Left ventricle myocardium superior (tissue), 1 donor: ENCODE measurements at places on chromosomes 7 and 10. TPM values are rescaled to one million over a fixed set of nuclear protein-coding genes. Genes with fewer than 3 reads are reported as not detected.
A peak's percentile ranks its signal among the peaks of the same experiment; 100 is the strongest.

SEMA4G gene
- 1.6 TPM for total RNA-seq

GRCh38 chr10:69153227-69153626 lies 26.8 kb upstream of the SUPV3L1 start:
- no peak for DNase-seq

SCART1 gene
- total RNA-seq, result 0.45 TPM

GRCh38 chr7:1897861-1898627 lies 228.0 kb downstream of the ELFN1 start:
- peak; percentile 26 for DNase-seq

DNA sequence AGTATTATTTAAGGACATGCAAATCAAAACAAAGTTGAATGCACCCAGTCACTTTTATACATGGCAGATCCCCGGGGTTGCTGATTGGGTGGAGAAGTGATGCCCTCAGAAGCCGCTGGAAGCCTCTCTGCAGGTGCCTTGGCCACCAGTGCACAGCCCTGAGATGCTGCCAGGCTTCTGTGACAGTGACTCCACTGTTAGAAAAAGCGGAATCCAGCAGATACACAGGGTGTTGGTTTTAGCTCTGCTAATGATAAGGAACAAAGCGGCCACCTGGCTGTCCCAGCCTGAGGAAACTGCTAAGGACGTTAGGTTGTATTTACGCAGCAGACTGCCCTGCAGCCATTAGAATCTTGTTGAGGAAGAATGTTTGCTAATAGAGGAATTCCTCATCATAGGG lies 47.5 kb downstream of the JAKMIP3 start:
- DNase-seq, result no peak

DNA sequence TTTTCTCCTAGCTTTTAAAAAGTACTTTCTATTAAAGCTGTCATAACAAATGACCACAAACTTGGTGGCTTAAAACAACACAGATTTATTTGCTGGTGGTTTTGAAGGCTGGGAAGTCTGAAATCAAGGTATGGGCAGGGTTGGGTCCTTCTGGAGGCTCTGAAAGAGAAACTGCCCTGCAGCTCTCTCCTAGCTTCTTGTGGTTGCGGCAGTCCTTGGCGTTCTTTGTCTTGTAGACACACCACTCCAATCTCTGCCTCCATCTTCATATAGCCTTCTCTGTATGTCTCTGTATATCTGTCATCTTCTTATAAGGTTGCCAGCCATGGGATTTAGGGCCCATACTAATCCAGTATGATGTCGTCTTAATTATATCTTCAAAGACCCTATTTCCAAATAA lies 79.4 kb upstream of the PRR15 start:
- no peak for DNase-seq

- no peak for DNase-seq
These were observed 73.0 kb upstream of the PFKP start for GRCh38 chr10:2994221-2994961.

DNA sequence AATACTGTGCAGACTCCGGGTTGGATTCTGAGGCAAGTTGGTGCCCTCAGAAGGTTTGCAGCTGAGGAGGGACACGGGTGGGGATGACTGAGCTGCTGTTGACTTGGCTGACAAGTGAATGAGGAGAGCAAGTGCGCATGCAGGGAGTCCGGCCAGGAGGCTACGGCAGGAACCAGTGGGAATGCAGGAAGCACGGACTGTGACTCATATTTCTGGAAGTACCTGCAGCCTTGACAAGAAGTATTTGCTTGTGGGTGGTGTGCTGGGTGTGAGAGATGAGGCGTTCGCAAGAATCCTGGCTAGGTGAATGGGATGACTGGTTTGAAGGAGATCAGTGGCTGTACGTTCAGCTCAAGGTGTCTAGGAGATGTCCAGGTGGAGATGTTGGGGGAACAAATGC lies 30.8 kb upstream of the FXYD4 start:
- no peak for DNase-seq

FAM25C gene
- total RNA-seq, result not detected

- DNase-seq, result no peak
These were observed 32.1 kb downstream of the VWC2 start for GRCh38 chr7:49805371-49806007.

NEURL1 gene
- total RNA-seq, result not detected

GRCh38 chr10:784403-785088 lies 95.1 kb upstream of the DIP2C start:
- peak; percentile 66 for DNase-seq

DNA sequence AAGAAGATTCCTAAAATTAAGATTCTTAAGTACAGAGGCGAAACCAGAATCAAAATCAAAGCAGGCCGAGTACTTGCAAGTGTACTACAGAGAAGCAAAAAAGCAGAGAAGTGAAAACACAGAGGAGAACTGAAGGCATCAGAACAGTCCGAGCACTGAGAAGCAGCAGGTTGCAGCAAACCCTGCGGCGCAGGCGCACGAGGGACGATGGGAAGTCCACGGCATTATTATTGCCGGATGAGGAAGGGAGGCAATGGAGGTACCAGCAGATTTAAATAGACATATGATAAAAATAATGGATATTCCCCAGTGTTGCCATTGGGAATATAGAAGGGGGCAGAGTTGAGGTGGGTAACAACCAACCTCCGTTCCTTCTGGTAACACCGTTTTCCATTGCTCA lies 7.2 kb upstream of the SPAM1 start:
- DNase-seq, result no peak

GRCh38 chr10:76675951-76676587 lies 961.5 kb downstream of the KCNMA1 start:
- peak; percentile 63 for DNase-seq

DNA sequence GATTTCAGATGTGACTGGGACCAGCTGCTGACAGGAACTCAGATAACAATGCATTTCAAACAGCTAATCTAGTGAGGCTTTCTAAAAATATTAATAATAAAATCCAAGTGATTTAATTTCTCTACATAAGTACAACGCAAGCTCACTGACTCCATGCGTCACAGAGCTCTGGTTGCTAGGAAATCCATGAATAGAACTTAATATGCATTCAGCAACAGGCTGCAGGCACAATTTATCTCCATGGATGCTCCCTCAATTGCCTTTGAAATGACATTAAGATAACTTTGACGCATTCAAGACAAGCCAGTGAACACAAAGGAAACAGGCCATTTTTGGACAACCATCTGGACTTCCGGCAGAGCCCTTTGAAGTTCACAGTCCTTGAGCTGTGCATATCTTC lies 118.7 kb upstream of the COL1A2 start:
- no peak for DNase-seq

- no peak for DNase-seq
These were observed 140.9 kb upstream of the FGFR2 start for GRCh38 chr10:121739114-121739513.

GRCh38 chr7:158933468-158934139 lies 77.2 kb downstream of the DYNC2I1 start:
- DNase-seq, result no peak

DNA sequence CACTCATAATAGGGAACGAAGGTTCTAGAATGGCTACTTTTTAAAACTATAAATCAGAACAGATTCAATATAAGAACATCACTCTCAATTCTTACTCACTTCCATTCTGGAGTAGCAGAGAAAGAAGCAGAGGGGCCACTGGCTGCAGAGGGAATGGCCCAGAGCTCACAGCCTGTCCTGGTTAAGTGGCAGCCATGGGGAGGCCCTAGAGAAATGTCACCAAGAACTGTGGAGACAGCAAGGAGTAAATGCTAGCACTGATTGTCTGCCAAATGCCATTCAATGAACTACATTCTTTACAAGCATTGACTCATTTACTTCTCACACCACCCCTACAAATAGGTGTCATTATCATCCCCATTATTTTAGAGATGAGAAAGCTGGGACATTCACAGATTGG lies 74.6 kb upstream of the KCNMA1 start:
- no peak for DNase-seq

GRCh38 chr10:34022195-34022594 lies 687.7 kb upstream of the NRP1 start:
- DNase-seq, result no peak

DNA sequence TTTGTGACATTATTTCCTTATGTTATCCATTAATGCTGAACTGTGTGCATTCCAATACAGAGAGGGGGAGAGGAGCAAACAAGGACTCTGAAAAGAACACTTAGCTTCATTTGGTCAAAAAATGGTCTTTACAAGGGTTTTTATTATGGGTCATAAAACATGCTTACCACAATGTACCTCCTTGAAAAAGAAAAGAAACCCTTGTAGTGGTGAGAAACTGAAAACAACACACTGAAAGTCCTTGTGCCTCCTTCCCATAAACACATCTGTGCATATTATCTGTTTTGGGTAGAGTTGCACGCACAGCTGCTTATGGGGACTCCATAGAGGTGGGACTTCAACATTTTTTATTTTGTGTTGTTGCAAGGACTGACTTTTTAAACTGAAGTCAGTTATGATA lies 98.7 kb downstream of the CDK6 start:
- no peak for DNase-seq

GRCh38 chr10:74859546-74859945 lies 33.1 kb downstream of the KAT6B start:
- DNase-seq, result no peak

GRCh38 chr10:96577069-96577468 lies 9.7 kb downstream of the TM9SF3 start:
- no peak for DNase-seq

GRCh38 chr7:27688056-27688455 lies 25.4 kb upstream of the HIBADH start:
- DNase-seq, result no peak

- no peak for DNase-seq
These were observed 71.8 kb downstream of the ZNF438 start for GRCh38 chr10:30959836-30960210.

STEAP2 gene
- 15.1 TPM for total RNA-seq

DNA sequence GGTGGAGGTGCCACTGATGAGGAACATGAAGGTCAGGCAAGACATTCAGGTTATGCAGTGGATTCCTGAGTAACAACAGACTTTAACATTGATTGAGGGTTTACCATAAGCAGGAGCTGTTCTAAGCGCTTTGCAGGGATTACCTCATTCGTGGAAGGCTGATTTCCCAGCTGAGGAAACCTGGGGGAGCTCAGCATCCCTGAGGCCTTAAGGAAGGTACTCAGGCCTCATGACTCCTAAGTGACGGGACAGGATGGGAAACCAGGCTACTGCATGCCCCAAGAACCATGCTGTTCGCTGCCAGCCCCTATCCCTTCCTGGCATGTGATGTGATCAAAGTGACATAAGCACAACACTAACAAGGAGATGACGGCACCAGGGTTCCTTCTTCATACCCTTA lies 143.6 kb upstream of the NFE2L3 start:
- no peak for DNase-seq

MXI1 gene
- 79.8 TPM for total RNA-seq
